ENCODE measurements at places on chromosomes 1 and 21.
A peak's percentile ranks its signal among the peaks of the same experiment; 100 is the strongest.

GRCh38 chr1:12475530-12475934 is 142.5 kb downstream of the DHRS3 start:
- no peak for DNase-seq

GRCh38 chr1:94872771-94873495 is 52.8 kb downstream of the SLC44A3 start:
- DNase-seq, result no peak

DNA sequence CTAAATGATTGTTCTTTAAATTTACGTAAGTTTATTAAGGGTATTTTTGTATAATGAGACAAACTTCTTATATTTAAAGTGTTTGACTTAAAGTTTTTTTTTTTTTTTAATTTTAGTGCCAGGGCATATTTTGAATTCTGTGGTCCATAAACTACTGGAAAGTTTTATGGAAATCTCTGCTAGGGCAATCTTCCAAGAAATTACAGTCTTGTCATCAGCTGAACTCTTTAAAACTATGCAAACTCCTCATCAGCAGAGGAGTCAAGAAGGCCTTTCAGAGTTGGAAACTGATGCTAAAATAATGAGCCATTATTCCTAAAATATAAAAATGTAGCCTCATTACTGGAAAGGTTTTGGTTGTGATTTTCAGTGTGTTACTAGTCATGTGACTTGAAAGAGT is 1201.9 kb downstream of the BRINP3 start:
- peak; percentile 10 for DNase-seq

DNA sequence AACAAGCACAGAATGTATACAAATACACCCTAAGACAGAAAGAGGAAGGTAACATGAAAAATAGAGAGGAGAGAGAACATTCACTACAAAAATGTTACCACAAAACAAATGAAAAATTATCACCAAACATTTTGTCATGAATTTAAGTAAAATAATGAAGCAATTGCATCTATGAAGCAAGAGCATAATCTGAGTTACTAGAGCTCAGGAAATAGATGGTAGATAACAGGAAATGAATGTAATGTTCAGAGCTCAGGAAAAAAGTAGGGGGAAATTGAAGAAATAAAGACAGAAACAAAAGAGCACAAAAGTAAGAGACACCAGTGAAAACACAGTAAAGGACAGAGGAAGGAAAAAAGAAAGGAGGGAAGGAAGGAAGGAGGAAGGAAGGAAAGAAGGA is 19.4 kb downstream of the SEC16B start:
- DNase-seq, result no peak

- DNase-seq, result no peak
Observed at GRCh38 chr1:100077531-100077930, 55.2 kb downstream of the SASS6 start.

- no peak for DNase-seq
Observed at GRCh38 chr1:198637916-198638437, 863 bp upstream of the PTPRC start.

GRCh38 chr21:33559813-33560212 is 17.0 kb downstream of the SON start:
- DNase-seq, result no peak

DNA sequence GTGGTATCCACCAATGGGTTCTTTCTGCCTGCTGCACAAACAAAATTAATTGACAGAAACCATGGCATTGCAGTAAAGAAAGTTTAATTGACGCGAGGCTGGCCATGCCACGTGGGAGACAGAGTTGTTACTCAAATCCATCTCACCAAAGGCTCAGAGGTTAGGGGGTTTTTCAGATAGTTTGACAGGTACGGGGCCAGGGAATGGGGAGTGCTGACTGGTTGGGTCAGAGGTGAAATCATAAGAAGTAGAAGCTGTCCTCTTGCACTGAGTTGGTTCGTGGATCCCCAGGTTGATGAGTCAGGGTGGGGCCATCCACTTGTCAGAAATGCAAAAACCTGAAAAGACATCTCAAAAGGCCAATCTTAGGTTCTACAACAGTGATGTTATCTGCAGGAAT is 941 bp upstream of the TBCE start:
- no peak for DNase-seq

GRCh38 chr1:233635765-233636502 is 22.0 kb downstream of the KCNK1 start:
- no peak for DNase-seq

DNA sequence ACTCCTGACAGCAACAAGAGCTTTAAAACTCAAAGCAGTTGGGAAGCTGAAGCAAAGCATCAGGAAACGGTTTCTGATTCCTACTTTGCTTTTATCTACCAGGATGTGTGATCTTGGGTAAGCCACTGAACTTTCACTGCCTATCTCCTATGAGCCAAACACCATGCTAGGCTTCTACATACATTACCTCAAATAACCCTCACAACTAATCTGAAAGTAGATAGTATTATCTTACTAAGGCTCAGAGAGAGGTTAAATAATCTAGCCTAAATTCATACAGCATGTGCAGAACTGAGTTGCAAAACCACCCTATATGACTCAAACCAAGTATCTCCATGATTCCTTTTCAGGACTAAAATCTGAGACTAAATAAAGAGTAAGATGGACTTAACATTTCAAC is 83.8 kb downstream of the EVI5 start:
- no peak for DNase-seq

DNA sequence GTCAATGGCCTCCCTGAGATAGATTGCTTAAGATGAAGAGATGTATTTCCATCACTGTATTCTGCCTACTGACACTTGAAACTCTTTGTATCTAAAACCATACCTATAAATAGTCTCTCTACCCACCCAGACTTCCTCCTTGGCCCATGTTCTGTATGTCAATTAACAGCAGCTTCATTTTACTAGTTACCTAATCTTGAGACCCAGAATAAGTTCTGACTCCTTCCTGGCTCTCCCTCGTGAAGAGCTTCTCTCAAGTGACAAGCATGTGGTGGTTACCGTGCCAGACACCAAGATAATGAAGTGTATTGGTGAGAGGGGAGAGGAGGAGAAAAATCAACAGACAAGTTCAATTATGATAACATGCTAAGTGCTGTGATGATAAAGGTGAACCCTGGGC is 128.8 kb upstream of the RAVER2 start:
- DNase-seq, result no peak

GRCh38 chr21:31647650-31648049 is 11.8 kb upstream of the SOD1 start:
- DNase-seq, result no peak

- no peak for DNase-seq
Observed at GRCh38 chr1:174723816-174724215, 275.9 kb upstream of the CACYBP start.

DNA sequence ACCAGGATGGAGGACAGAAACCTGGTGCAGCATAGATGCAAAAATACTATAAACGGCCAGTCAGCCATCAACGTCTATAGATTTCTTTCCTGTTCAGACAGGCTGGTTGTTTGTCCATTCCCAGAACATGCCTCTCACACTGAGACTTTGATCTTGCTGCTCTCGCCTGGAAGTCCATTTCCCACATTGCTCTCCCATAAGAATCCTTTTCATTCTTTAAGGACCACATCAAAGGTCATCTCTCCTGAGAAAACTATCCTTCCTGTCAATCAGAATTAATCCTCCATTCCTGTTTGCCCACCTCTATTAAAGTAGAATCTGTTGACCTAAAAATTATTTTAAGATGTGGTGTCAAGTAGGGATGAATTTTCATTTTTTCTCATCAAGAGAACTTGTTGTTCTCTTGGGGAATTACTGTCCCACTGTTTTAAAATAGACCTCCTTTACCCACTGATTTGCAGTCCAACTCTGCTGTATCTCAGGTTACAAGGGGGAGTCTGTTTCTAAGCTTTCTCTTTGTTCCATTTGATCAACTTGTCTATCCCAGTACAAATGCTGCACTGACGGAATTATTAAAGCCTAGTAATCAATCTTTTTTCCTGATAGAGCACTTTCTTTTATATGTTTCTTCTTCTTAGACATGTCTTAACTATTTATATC is 172.7 kb downstream of the PATJ start:
- no peak for DNase-seq

DNA sequence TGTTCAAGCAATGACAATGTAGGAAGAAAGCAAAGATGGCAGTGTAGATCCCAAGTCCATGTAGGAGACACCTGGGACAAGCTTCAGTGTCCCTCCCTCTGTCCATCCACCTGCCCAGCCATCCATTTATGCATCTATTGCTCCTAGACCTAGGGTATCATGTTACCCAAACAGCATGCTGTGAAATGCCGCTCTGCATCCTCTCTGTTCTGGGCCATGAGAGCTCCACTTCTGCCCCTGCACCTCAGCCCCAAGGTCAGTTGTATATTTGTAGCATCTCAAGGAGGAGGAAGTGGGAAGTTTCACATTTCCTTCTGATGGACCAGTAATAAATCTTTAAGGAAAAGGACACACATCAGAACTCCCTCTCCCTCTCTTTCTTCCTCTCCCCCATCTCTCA is 27.9 kb upstream of the TSPEAR start:
- no peak for DNase-seq

GRCh38 chr1:220338759-220339158 is 66.5 kb upstream of the RAB3GAP2 start:
- DNase-seq, result no peak

Data from SK-N-MC (cell line).